ENCODE measurements at places on chromosomes 3 and 15.

DNA sequence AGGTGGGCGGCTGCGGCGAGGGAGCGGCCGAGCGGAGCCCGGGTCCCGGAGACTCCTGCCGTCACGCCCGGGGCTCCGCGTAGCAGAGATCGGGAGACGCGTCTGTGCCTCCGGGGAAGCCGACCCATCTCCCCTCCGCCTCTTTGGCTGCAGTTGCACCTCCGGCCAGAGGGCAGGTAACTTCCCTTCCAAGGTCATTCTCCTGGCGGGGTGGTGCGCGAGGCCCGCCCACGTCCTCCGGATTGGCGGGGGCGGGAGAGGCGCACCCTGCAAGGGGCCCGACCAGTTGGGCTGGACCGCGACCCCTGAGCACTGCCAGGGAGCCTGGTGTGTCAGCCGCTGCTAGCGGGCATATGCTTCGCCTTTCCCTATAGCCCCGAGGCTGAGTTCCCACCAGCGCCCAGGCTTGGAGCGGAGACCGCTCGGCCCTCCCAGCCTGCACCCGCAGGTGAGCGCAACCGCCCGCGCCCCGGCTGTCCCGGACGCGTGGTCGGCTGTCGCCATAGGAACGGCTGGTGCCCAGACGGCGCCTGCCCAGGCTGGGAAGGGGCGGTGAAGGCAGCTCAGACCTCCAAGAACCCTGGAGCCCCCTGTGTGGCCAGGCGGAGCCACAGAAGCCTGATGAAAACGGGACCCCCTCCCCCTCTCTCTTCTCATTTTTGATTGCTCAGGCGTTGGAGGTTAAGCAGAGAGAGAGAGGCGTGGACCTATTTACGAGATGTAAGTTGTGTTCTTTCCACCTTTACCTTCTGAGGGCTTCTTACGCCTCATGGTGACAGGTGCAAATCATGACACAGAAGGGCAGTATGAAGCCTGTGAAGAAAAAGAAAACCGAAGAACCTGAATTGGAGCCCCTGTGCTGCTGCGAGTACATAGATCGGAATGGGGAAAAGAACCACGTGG lies 453 bp downstream of the ZDHHC23 start:
- peak; percentile 49 for DNase-seq

DNA sequence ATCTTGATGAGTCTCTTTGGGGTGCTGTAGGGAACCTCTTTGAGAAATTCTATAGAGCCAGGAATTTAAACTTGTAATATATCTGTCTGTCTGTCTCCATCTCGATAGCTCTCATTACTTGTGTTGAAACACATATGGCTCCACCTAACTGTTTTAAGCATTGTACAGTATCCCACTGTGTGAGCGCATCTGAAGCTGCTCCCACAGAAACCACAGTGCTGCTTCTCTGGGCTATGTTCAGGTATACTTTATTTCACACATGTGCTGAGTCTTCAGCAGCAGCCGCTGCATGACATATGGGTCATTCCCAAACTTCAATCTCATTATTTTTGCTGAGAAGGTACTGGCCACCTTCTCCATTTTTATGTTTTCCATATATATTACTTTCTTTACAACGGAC lies 63.9 kb downstream of the MCTP2 start:
- no peak for DNase-seq

DNA sequence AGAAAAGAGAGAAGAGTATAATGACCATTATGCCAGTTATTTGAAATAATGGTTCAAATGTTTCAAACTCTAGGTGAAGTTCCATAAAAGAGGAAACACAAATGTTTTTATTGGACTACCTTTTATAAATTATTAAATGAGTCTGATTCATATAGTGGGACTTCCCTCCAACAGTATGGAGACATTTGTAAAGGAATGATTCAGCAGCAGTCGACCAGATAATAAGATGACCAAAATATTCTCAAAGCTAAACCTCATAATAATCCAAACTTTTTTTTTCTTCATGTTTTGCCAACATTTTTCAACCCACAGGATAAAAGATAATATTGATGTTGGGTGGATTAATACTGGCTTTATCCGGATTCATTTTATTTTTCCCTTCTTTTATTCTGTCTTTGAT lies 18.8 kb downstream of the TIPARP start:
- no peak for DNase-seq

- peak; percentile 26 for DNase-seq
Observed at GRCh38 chr3:88149101-88149508, 654 bp upstream of the C3orf38 start.

GRCh38 chr3:18717598-18717997 lies 292.5 kb upstream of the SATB1 start:
- DNase-seq, result no peak

GRCh38 chr15:40912478-40912877 lies 16.7 kb upstream of the DLL4 start:
- DNase-seq, result no peak

DNA sequence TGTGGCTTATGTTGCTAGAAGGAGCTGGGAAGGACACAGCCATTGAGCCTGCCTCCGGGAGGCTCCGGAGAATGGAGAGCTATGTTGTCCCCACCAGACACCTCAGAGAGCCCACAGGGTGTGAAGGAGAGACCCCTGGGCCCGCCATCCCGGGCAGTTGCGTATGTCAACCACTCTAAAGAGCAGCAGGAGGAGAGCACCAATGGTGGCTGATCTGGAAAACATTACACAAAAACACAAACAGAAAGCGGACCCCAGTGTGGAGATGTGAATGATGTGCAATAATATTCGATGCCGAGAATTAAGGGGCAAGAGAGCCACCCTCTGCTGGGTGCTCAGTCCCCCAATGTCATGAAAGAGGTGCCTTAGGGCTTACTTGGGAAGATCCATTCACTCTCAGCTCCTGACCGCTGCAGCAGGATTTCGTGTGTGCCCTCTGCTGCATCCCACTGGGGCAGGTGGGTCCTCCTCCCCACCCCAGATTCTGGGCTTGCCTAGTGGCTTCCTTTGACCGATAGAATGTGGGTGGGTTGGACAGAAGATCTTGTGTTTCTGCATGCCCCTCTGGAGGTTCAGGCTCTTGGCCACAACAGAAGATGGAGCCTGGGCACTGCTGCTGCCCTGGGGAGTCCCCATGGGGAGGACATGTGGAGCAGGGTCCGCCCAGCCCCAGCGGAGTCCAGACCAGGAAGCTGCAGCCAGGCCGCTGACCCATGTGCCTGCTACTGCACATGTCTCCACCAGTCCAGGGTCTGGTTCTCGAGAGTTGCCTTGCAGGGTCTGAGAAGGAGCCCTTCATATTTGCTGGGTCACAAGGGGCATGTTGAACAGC lies 245.3 kb downstream of the OCA2 start:
- no peak for DNase-seq
